ENCODE measurements at places on chromosomes 1 and 21.

DNA sequence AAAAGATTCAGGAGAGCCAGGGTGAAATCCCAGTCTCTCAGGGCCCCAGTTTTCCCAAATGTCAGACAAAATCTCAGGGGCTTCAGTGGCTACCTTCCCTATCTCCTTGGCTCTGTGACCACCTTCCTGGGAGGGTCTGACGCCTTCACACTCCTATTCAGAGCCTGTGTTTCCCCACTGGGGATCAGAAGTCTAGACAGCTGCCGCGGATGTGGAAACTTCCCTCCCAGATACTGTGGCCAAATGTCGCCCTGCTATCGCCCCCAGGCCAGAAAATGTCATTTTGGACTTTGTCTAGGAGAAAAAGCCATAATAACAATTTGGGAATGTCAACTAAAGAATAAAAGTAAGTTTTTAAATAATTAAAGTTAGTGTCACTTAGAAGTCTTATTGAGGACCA is 15.9 kb downstream of the A3GALT2 start:
- DNase-seq: no peak

DNA sequence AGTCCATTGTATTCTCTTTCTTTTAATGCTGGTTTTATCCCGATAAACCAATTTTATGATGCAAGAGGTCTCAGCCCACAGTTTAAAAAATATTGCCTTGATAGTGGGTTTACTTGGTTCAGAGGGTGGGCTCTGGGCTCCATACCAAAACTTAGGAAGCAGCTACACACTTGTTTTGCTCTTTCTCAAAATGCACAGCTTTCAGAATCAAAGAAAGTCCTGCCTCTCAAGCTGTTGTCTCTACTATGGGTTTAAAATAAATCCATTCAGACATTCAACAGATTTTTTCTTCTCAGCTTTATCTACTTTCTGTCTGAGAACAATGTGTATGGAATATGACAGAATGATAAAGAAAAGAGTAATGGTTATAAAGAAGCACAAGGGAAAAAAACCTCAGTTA is 14.8 kb upstream of the HHAT start:
- DNase-seq: no peak

DNA sequence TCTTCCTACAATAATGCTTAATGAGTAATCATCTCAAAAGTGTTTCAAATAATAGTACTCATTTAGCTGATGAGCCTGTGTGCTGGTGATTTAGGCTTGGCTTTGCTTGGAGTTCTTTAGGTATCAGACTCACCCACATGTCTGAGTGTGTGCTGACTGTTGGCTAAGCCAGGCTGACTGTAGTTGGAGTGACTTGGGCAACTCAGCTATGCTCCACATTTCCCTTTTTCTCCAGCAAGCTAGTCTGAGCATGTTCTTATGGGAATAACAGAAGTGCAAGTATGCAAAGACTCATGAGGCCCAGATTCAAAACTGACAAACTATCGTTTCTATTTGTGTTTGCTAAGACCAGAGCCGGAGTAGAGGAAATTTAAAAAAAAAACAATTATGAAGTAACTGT is 99.0 kb upstream of the ADGRL4 start:
- no peak for DNase-seq

DNA sequence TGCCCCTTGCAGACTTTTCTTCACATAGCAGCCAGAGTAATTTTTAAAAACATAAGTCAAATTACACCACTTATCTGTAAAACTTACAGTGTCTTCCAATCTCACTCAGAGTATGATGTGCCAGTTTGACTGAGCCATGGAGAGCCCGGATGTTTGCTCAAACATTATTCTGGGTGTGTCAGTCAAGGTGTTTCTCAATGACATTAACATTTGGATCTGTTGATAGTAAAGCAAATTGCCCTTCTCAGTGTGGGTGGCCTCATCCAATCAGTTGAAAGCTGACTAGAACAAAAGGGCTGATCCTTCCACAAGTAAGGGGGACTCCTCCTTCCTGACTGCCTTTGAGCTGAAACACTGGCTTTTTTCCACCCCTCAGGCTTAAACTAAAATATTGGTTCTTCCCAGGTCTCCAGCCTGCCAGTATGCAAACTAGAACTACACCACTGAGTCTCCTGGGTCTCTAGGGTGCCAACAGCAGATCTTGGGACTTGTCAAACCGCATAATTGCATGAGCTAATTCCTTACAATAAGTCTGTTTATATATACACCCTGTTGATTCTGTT is 157.9 kb upstream of the CTTNBP2NL start:
- no peak for DNase-seq

DNA sequence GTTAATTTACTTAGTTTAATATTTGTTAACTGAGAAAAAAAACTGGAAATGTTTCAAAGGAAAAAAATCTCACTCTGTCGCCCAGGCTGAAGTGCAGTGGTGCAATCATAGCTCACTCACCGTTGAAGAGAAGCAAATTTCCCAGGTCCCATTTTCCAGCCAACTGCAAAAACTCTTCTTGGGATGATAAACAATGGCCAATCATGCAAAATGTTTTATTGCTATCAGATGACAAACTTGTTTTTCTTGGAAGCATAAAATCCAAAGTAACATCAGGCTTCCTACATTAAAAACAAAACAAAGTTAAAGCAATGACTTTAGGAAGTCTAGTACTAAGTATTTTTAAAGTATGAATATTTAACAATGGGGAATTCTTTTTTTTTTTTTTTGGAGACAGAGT is 84.9 kb downstream of the LYST start:
- no peak for DNase-seq

DNA sequence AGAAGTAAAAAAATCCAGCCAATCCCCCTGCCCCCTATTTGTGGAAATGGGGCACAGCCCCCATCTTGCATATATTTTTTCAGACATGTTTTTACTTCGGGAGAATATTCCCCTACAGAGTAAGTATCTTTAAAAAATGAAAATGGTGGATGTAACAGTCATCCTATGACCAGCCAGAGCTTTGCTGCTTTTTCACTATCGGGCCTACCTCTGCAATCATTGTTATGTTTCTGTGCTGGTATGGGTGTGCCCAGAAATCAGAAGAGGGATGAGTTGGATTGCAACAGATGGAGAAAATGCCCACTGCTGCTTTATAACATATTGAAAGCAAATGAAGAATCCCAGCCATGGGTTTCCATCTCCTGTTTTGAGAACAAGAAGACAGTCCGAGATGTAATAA is 2.9 kb downstream of the CD247 start:
- no peak for DNase-seq

- no peak for DNase-seq
Observed at GRCh38 chr1:234843946-234844345, 234.0 kb upstream of the IRF2BP2 start.

DNA sequence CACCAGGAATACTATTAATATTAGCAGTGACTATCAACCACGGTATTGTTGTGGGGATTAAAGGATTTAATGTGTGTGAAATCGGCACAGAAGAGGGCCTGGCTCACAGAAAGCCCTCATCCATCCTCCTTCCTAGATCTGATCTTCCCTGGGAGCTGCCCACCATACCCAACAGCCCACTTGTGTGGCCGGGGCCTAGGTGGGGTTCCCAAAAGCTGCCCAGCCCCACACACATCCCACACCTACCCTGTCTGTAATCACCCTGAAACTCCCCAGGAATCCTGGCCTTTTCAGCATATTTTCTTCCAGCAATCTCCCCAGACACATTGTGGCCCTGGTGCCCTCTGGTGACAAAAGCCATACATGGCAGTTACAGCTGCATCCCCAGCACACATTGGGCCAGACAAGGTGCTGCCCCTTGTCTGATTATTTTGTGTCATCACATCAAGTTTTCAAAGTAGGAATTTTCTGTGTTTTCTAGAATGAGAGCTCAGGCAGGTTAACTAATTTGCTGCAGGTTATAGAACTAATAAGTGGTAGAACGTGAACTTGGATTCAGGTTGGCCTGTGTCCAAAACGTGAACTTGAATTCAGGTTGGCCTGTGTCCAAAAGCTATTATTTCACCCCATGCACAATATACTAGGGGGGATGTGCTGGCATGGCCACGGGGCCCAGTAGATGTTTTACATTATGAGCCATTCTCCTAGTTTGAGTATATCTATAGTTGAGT is 5.3 kb upstream of the SLC6A9 start:
- no peak for DNase-seq

DNA sequence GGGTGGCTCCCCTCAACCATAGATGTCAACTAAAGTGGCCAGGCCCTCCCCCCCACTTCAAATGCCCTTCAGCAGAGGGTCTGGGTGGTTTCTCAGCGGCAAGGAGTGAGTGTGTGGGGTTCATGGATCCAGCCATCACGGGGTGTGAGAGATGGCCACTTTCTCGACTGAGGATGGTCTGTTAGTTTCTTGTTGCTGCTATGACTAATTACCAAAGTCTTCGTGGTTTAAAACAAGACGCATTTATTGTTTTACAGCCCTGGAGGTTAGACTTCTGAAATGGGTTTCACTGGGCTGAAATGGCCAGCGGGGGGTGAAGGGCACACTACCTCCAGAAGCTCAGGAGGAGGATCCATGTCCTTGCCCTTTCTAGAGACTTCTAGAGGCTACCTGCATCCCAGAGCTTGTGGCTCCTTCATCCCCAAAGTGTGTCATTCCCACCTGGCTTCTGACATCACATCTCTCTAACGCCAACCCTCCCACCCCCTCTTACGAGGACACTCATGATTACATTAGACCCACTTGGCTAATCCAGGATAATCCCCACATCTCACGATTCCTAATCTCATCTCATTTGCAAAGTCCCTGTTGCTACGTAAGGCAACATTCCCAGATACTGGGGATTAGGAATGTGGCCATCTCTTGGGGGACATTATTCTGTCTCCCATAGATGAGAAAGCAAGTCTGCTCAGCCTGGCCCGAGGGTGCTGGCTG is 53.0 kb downstream of the EPHB2 start:
- peak; percentile 55 for DNase-seq

DNA sequence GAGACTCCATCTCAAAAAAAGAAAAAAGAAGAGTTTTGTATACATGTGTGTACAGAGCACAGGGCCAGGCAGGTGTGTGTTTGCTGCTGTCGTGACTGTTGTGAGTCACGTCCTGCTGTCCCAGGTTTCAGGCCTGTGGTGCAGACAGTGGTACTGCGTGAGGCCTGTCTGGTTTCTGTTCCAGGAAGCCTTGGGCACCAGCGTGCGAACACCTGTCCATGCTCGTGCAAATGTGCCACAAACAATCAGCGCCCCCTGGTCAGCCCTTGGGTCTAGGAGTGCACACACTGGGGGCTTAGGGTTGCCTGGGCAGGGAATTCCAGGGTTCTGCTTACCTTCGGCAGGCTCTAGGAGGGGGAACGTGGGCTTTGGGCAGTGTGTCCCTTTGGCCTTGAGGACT is 16.9 kb downstream of the GPR157 start:
- no peak for DNase-seq
